CD4-positive, CD25-positive, alpha-beta regulatory T cell (primary cell): ENCODE measurements at places on chromosomes 2 and 18. TPM values are rescaled to one million over a fixed set of nuclear protein-coding genes. Genes with fewer than 3 reads are reported as not detected.

Gene LOXL3
- total RNA-seq: 1.1 TPM

DNA sequence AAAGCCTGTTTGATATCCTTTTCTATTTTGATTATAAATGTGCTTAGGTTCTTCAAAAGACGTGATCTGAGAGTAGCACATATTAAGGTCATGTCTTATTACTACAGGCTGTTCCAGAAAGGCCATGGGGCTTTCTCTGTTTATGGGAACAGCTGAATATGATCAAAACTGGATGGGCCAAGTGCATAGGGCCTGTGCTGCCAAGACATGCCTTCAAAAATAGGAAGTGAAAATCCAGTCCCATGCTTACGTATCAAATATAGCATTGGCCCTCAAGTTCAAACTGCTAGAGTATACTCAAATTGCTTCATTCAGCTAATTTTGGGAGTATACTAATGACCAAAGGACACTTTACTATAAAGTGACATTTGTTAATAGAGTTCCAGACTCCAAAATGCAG, 24.1 kb downstream of the SLC25A52 start:
- peaks cover 1% of the 10 kb centered on the region for H3K27me3 ChIP-seq
- no peaks in the 10 kb centered on the region for H3K36me3 ChIP-seq
- H3K4me1 ChIP-seq: no peaks in the 10 kb centered on the region

- no peak for DNase-seq
- H3K36me3 ChIP-seq: no peaks in the 10 kb centered on the region
- no peaks in the 10 kb centered on the region for H3K27me3 ChIP-seq
- no peak overlapping the region for H3K4me3 ChIP-seq
Measured at GRCh38 chr18:43572163-43572562, 294.9 kb upstream of the SYT4 start.

GRCh38 chr18:27712066-27712465, 464.9 kb downstream of the CDH2 start:
- no peaks in the 10 kb centered on the region for H3K36me3 ChIP-seq
- H3K4me1 ChIP-seq: no peaks in the 10 kb centered on the region
- H3K27ac ChIP-seq: no peak overlapping the region
- no peak overlapping the region for H3K4me3 ChIP-seq
- no peaks in the 10 kb centered on the region for H3K27me3 ChIP-seq

DNA sequence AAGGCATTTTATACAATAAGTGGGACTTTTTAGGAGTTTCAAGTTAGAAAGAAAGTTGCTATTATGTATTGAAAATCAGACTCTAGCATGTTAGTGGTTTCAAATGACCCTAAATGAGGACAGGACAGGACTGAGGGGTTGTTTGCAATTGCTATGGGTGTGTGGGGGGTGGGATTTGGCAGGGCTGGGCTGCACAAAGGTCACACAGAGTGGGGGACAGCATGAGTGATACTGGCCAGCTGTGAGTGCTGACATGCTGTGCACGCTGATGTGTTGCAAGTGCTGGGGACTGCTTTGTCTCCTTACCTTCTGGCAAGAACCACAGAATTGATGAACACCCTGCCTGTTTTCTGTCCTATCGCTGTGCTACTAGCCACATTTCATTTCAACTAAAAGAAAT, 29.8 kb downstream of the RNMT start:
- peaks cover 73% of the 10 kb centered on the region for H3K36me3 ChIP-seq
- H3K4me1 ChIP-seq: no peaks in the 10 kb centered on the region
- no peak overlapping the region for H3K27ac ChIP-seq

Gene CIDEA
- not detected for total RNA-seq

- no peaks in the 10 kb centered on the region for H3K36me3 ChIP-seq
- no peak overlapping the region for H3K4me3 ChIP-seq
- H3K27me3 ChIP-seq: no peaks in the 10 kb centered on the region
- no peak overlapping the region for H3K27ac ChIP-seq
- H3K4me1 ChIP-seq: no peaks in the 10 kb centered on the region
- no peak for DNase-seq
Measured at GRCh38 chr2:8090748-8091700, 590.8 kb upstream of the ID2 start.

Gene OTX1
- total RNA-seq: not detected

DNA sequence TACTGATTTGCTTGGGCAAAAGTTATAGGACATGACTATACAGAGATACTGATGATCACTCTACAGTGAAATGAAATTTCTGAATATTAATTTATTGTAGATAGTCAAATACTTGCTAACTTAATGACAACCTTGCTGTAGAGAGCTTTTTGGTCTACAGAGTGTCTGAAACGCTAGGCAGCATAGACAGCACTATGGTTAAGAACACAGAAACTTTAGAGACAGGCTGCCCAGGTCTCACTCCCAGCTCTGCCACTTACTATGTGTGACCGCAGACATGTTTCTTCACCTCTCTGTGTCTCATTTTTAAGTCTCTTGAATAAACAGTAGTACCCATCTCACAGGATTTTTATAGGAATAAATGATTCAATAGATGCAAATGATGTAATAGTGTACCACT, 247.0 kb downstream of the TCF4 start:
- H3K36me3 ChIP-seq: no peaks in the 10 kb centered on the region
- no peaks in the 10 kb centered on the region for H3K4me1 ChIP-seq
- no peak overlapping the region for H3K4me3 ChIP-seq
- no peaks in the 10 kb centered on the region for H3K27me3 ChIP-seq
- DNase-seq: no peak

GRCh38 chr2:5690718-5691220, 1.4 kb upstream of the SOX11 start:
- no peak overlapping the region for H3K4me3 ChIP-seq
- no peaks in the 10 kb centered on the region for H3K4me1 ChIP-seq
- H3K27me3 ChIP-seq: peaks cover 12% of the 10 kb centered on the region
- no peak overlapping the region for H3K27ac ChIP-seq
- no peak for DNase-seq

Gene SLC66A2
- total RNA-seq: 49.6 TPM

Gene C2orf81
- total RNA-seq: 1.1 TPM
